Kidney epithelial cell (primary cell): ENCODE measurements at places on chromosomes 7 and 10.

GRCh38 chr7:25031432-25031831 is 51.5 kb upstream of the OSBPL3 start:
- peak; percentile 35 for DNase-seq

DNA sequence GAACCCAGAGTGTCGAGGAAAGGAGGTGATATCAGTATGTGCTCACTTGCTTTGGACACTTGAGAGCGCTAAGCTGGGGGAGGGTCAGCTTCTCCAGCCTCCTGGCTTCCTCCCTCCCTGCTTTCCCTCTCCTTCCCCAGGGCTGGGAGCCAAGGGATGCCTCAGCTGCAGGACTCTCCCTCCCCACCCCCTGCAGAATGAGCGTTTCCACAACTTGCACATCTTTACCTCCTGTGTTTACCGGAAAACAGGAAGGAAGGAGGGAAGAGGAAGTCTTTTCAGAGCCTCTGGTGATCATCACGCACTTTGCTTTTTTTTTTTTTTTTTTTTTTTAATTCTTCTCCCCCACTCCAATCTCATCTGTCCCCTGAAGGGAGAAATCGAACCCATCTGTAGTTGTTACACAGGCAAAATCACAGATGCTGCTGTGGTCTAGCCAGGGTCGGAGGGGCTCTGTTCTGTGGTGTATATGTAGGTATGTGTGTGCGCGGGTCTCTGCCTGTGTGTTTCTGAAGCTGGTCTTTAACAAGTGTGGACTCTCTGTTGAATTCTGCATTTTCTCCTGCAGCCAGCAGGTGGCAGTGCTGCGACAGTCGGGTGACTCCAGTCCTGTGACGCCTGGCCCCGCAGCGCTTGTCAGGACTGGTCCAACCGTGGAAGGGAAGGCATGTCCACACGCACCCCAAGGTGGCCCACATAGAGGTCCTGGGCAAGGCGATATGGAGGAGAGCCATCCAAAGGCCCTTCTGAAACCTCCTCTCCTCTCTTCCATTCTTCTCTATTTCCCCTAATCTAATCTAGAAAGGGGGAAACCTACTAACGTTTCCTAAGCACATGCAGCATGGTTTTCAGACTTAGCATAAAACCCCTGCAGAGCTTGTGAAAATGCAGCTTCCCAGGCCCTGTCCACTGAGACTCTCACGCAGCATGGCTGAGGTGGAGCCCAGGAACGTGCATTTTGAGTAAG is 257.6 kb downstream of the PLXNA4 start:
- peak; percentile 32 for DNase-seq

DNA sequence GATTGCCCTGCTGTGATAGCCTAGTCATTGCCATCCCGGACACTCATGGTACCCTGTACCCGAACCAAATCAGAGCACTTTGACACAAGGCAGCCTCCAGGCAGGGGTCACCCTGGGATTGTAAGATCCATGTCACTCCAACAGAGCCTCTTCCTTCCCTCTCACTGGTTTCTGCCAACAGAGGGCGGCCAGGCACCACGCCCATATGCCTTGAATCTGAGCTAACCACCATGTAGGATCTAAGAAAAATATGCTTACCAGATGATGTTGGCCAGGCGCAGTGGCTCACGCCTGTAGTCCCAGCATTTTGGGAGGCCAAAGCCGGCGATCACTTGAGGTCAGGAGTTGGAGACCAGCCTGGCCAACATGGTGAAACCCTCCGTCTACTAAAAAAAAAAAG is 389.2 kb upstream of the KLF6 start:
- no peak for DNase-seq

GRCh38 chr7:107152011-107152410 is 16.8 kb upstream of the HBP1 start:
- no peak for DNase-seq

GRCh38 chr7:138520742-138521141 is 60.7 kb downstream of the TRIM24 start:
- DNase-seq: no peak

- no peak for DNase-seq
Observed at GRCh38 chr10:86325158-86325557, 41.4 kb downstream of the GRID1 start.
